ENCODE measurements at places on chromosomes 6 and 20.

DNA sequence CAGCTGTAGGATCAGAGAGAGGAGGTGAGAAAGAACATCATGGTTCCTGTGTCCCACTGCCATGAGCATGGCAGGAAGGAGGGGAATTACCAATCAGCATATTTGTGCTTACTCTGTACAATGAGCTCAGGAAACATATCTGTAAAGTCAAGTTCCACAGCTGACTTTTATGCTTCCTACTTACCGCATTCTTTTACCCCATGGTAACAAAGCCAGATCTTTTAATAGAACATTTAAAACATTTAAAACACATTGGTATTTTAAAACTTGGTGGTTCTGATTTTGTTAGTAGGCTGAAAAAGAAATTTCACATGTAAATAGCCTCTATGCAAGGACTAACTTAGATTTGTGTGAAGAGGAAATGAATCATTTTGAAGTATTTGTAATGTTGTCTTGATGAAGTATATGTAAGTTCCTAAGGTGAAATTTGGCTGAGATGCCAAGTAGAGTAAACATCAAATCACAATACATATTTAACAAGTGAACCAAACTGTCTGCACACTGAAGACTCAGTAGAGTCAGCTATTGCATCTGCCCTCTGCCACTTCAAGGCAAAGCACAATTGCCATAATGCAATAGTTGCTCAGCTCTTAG is 114.7 kb downstream of the GJA10 start:
- DNase-seq = no peak

- DNase-seq = no peak
Measured at GRCh38 chr6:5753209-5753608, 253.5 kb downstream of the NRN1 start.

GRCh38 chr6:110180228-110181008 is at the start of gene CDC40:
Gene CDC40, plus strand, starts transcription at chr6:110180427. Its CDS starts 18 bp downstream, at chr6:110180445.
- DNase-seq = no peak

GRCh38 chr6:138582573-138582972 is 83.3 kb upstream of the NHSL1 start:
- DNase-seq = no peak

DNA sequence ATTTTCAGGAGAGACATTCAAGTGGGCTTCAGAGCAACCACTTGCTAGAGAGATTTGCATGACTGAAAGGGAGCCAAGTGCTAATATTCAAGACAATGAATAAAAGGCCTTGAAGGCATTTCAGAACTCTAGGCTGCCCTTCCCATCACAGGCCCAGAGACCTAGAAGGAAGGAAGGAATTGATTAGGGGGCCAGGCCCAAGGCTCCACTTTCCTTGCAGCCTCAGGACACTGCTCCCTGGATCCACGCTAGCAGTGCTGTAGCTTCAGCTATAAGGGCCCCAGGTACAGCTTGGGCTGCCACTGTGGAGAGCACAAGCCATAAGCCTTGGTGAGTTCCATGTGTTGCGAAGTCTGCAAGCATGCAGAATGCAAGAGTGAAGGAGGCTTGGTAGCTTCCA is 731.9 kb upstream of the FLRT3 start:
- DNase-seq = no peak

DNA sequence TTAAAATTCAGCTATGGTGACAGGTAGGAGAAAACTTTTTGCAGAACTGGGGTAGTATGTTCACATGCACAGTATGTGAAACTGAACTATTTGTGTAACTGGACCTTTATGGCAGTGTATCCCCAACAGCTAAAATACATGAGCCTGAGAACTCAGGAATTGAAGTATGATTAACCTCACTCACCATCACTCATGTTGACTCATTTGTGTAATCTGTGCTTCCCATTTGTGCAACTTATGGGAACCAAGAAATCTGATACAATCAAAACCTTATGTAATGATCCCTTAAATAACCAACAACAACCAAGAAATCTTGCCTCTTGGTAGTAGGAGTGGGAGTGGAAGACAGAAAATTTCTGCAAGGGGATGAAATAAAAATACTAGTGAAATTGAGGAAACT is 674.9 kb downstream of the HDGFL1 start:
- DNase-seq = no peak

- no peak for DNase-seq
Measured at GRCh38 chr6:33029328-33030184, 20.2 kb upstream of the HLA-DOA start.

Measured in GF-D8 (cell line).